Calu3 (cell line): ENCODE measurements at places on chromosomes 1 and 21.

- no peak for DNase-seq
These were observed 169.9 kb downstream of the KCNT2 start for GRCh38 chr1:196438329-196438728.

- no peak for DNase-seq
These were observed 23.4 kb upstream of the PTPN14 start for GRCh38 chr1:214574598-214575411.

DNA sequence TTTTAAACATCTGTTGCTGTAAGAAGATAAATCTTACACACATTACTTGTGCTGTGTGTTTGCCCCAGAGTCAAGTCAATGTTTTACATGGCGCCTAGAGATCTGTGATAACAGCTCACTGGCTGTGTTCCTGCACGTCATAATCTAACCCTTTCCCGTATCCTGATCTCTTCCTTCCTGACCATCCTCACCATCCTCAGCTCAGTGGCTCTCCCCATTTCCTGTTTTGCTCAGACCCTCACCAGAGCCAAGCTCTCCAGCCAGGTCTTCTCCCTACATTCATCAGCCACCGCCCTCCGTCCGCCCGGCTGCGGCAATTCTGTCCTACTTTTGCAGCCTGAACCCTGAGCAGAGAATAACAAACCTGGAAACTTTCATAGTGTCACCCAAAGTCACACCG, 824.7 kb downstream of the USP25 start:
- DNase-seq = no peak

- no peak for DNase-seq
These were observed 132.9 kb upstream of the C1orf21 start for GRCh38 chr1:184253921-184254320.

- no peak for DNase-seq
These were observed 594.1 kb downstream of the PTPRU start for GRCh38 chr1:29830383-29830782.

DNA sequence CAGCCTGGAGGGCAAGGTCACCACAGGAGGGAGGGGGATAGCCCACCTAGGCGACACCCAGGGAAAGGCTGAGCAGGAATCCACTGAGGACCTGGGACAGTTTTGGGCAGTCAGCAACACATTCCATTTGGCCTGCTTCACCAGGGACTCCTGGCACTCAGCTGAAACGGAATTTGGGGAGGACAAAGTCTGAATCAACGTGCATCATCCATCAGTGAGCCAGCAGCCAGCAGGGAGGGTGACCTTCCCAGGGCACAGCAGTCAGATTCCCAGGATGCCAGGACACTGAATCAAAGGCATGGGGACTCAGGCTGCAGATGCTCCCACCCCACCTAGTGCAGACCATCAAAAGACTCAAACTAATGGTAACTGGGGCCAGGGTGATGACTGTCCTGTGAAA, 4.6 kb downstream of the SH3BP5L start:
- DNase-seq = no peak

- peak; percentile 36 for DNase-seq
These were observed 576 bp downstream of the ZFP69 start for GRCh38 chr1:40477678-40478053.

DNA sequence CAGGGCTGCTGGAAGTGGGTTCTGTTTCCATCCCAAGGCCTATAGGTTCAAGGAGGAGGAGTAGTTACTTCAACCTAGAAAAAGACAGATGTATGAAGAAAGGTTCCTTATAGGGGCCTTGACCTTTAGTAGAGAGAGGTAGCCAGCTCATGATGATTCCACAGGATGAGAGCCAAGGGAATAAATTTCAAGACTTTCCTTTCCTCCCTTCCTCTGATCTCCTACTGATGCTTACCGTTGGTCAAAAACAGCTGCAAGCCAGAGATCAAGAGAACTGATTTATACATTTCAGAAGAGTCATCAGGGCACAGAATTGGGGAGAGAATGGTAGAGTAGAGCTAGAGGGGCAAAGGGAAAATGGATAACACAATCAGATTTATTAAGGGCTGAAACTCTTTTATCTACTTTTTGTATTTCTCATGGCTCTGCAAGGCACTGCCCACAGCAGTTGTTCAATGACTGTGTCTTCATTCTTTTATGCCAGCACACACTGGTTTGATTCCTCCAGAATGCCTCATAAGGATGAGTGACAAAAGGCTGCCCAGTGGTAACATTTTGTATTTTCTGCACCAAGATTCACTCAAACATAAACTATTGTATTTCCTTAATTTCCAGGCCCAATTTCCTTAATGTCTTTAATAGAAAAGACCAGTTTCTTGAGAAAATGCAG, 37.4 kb downstream of the AK5 start:
- no peak for DNase-seq

DNA sequence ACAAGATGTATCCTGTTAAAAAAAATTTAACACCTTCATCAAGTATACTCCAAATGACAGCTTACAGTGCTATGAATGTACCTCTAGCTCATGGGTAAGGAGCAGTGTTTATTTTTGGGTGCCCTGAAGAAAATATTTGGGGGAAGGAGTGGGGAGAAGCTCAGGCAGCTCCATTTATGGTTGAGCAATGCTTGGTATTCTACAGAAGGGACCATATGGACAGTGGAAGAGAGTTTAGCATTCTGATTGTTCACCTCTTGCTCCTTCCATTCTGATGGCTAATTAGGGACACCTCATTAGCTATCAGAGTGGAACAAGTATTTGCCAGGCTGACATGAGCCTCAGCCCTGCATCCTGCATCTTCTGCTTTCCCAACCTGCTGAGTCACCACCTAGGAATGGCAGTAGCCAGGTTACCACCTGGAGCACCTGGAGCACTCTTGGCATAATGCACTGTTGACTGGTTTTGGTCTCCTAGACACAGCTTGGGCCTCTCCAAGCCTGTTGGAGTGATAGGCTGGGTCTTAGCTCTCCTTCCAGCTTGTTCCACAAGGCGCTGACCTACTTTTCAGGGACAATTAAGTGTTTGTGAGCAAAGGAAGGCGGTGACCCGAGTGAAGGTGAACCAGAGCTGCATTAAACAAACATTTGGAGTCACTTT, 62.0 kb upstream of the MACF1 start:
- peak; percentile 53 for DNase-seq

GRCh38 chr1:197619008-197619640, 156.2 kb downstream of the DENND1B start:
- no peak for DNase-seq

DNA sequence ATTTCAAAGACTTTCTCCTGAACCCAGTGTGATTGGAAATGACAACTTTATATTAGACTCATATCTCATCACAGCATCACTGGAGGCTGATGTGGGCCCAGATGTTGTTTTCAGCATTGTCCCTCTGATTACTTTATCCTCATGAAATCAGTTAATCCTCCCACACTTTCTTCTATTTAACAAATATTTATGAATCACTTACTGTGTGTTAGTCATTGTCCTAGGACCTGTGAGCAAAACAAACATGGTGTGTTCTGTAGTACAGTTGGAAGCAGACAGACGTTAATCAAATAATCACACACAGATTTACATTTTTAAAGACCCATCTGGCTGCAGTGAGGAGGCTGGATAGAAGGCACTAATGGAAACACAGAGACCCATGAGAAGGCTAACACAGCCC, 383.7 kb downstream of the PRDM2 start:
- no peak for DNase-seq

- DNase-seq = peak; percentile 56
These were observed 7.8 kb upstream of the LAD1 start for GRCh38 chr1:201406831-201407406.

DNA sequence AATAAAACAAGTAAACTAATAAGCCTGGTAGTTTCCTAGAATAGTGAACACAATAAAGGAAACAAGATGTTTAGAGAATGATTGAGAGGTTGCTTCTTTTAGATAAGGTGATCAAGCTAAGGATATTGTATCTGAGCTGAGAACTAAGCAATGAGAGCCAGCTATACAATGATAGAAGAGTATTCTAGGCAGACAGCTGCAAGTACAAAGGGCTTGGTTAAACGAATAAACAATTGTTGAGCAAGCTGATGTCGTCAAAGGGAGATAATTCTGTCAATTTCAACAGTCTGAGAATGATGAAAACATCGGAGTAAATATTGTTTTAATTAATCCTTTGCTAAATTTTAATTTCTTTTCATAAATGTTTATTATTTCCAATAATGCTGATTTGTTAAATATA, 5.5 kb upstream of the FH start:
- no peak for DNase-seq

DNA sequence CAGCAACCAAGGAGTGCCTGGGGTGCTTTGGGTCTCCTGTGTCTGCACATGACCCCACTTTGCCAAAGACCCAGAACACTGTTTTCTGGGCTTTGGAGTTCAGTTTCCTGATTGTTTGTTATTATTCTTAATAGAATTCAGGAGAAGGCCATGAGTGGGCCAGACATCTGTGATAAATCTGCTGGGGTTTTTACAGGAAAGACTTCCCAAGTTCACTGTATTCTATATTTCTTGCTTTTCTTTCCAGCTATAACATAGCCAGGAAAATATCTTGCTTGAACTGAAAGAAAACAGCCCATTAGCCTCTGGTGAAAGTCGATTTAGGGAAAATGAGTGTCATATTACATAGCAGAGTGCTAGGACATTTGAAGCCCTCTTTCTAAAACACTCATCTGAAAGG, 345.1 kb upstream of the USP24 start:
- DNase-seq = no peak

- DNase-seq = no peak
These were observed 324.1 kb upstream of the ADAMTS5 start for GRCh38 chr21:27291006-27291405.
